ENCODE measurements at places on chromosomes 5 and 9.

DNA sequence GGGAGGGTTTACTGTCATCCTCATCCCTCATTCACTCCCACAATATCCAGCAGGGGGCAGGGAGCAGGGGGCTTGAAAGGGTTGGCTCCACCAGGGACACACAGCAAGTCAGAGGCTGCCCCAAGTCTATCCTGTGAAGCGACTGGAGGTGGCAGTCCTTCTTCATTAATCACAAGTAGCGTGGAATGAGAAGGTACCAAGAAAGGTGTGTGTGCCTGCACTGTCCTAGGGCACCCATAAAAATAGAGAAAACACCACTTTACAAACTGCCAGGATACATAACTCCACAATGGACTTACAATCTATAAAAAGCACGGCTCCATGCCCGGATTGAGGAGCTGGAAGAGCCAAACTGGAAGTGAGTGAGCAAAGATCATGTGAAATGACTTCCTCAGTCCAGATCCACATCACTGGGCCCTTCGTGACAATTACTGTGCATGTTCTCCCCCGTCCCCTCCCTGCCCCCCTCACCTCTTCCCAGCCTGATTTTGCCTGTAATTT is 183.9 kb downstream of the SLIT3 start:
- DNase-seq = no peak

- DNase-seq = no peak
These were observed 134.8 kb downstream of the FBXL7 start for GRCh38 chr5:15634591-15635288.

- peak; percentile 75 for DNase-seq
These were observed 51.2 kb upstream of the GGTA1 start for GRCh38 chr9:121550569-121551512.

- no peak for DNase-seq
These were observed 6.1 kb upstream of the ALDH1B1 start for GRCh38 chr9:38386319-38386895.

DNA sequence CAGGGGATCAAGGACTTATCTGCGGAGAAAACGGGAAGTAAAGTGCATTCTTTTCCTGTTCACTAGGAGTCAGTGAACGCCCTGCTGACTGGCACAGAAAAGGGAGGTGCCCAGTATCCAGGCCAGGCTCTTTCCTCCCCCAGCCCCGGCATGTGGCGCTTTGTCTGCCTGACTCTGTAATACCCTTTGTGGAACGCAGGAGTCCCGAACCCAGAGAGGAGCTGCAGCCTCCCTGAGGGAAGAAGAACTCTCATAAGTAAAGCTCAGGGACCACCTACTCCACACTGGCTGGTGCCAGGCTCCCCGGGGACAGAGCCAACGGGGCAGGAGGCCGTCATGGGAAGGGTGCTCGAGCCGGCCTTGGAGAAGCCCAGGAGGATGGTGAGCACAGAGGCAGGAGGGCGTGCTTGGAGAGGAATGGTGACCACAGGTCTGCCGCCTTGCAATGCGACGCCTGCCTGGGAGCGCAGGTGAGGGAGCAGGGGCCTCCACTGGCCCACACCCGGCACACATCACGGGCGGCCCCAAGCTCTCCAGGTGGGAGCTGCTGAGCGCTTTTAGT is 31.5 kb downstream of the VAV2 start:
- DNase-seq = no peak

DNA sequence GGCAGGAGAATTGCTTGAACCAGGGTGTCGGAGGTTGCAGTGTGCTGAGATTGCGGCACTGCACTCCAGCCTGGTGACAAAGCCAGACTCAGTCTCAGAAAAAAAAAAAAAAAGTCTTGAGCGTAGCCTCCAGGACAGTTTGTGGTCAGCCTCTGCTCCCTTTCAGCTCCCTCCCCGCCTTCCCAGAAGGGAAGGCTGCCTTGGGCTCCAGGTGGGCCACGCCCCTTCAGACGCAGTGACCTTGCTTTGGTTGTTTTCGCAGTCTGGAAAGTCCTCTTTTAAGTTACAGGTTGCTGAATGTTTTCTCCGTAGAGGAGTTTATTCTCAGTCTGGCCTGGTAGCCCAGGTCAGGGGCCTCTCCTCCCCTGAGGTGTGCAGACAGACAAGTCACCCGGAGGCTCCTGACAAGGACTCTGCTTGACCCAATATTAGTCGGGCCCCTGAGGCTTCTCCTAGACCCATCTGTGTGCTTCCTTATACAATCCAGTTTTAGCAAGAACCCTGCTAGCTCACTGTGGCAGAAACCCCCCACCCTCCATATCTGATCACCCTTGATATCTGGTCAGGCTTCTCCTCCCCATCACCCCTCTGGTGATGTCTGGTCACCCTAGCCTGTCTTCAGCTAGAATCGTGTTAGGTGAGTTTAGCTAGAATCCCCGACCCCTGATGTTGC is 31.6 kb upstream of the N4BP3 start:
- DNase-seq = no peak

GRCh38 chr5:41482715-41483114 is 27.7 kb downstream of the PLCXD3 start:
- no peak for DNase-seq

- DNase-seq = no peak
These were observed 168.3 kb downstream of the COL23A1 start for GRCh38 chr5:178421699-178422399.

GRCh38 chr9:110041452-110041851 is 166.5 kb downstream of the C9orf152 start:
- no peak for DNase-seq

- no peak for DNase-seq
These were observed 135.8 kb upstream of the TMEM161B start for GRCh38 chr5:88404405-88404804.

- no peak for DNase-seq
These were observed 80.3 kb downstream of the ENC1 start for GRCh38 chr5:74560245-74560644.

Data from stimulated activated CD4-positive, alpha-beta T cell treated with anti-CD3 and anti-CD28 coated beads, Interleukin-12 subunit alpha, Interleukin-12 subunit beta, amount 100 ng/mL, for 48 hours (primary cell).